ENCODE measurements at places on chromosomes 2 and 18.
A peak's percentile ranks its signal among the peaks of the same experiment; 100 is the strongest.

GRCh38 chr2:239726631-239727181 is 298.4 kb downstream of the NDUFA10 start:
- DNase-seq = no peak

- no peak for DNase-seq
These were observed 89.1 kb upstream of the ITGB6 start for GRCh38 chr2:160289126-160289525.

DNA sequence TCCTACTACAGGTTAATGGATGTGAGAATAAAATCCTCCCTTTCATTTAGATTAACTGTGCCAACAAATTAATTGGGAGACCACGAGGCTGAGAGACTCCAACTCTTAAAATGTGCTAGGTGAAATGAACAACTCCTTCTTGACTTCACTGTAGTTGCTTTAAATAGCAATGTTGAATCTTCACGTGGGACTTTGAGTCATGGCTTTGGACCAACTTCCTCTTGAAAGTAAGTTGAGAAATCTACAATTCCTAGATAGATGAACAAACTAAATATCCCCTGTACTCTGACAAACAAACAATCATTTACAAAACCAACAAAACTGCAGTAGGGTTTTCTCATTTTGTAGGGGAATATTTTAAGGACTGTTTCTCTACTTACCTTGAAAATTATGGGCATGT is 291.9 kb upstream of the SPRED2 start:
- DNase-seq = no peak

GRCh38 chr2:210606001-210606400 is 49.6 kb downstream of the CPS1 start:
- DNase-seq = no peak

DNA sequence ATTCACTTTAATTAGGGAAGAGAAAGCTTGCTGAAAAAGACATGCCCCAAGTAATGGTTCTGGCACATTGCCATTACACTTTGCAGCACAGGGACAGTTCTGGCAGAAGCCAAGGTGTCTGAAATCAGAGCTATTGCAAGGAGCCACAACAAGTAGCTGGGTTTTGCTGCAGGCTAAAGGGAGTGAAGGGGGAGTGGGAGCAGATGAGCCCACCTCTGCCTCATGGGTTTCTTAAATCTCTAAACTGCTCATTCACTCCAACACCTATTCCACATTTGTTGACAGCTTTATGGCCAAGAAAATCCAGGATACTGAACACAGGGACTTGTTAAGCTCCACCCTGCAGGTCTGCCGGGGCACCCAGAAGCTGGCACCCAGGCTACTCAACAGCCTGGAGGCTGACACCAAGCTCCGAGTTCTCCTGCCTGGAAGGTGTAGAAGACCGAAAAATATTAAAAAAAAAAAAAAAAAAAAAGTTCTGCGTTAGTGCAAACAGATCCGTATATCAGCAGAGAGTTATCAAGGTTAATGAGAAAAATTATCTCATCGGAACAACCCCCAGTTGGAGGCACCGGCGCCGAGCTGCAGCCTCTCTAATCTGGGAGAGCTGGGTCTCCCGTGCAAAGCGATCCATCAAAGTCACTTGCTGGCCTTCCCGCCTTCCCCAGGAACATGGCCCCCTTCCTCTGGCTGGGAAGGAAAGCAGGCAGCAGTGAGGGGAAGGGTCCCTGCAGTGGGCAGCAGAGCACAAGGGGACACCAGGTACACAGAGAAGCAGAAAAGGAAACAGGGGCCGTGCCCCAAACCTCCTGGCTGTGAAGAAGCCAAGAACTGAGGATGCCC is 123.7 kb downstream of the HNMT start:
- DNase-seq = peak; percentile 10

- no peak for DNase-seq
These were observed 749.4 kb downstream of the SOCS6 start for GRCh38 chr18:71038196-71038595.

DNA sequence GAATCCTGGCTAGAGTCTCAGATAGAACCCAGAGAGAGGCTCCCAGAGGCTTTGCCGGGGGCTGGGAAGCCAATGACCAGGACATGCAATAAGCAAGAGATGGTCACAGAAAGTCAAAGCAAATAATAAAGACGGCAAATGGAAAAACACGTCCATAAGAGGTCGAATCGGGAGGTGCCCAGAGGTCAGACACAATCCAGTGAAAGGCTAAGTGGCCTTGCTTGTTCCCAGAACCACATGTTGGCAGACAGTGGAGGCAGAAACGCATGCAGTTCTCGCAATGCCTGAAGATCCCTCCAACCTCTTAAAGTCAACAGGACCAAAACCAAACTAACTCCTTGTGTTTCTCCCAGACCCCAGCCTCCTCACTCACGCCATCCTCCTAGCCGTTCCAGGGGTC is 3.0 kb downstream of the CYB5A start:
- DNase-seq = no peak

GRCh38 chr18:45166836-45167551 is 448.3 kb upstream of the SLC14A2 start:
- DNase-seq = no peak

GRCh38 chr2:230770804-230771203 is 58.2 kb downstream of the CAB39 start:
- DNase-seq = no peak

GRCh38 chr18:57629422-57629821 is 7.8 kb upstream of the NARS1 start:
- no peak for DNase-seq

DNA sequence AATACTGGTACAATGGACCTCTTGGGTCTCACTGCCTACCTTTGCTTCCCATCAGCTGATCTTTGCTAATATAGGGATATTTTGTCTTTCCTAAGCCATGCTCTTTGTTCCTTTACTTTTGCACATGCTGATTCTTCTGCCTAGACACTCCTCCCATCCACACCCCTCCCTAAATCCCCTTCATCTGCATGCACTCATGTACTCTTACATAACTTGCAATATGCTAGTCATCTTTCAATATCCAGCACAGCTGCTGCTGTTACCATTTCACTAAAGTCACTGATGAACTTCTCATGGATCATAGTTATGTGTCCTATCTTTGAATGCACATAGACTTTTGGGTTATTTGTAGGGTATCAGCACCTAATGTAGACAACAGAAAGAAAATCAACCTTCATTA is 18.5 kb upstream of the DTNA start:
- no peak for DNase-seq

GRCh38 chr2:170123593-170123992 is 54.4 kb upstream of the MYO3B start:
- DNase-seq = no peak

GRCh38 chr2:51011254-51011653 is 20.7 kb downstream of the NRXN1 start:
- DNase-seq = no peak

DNA sequence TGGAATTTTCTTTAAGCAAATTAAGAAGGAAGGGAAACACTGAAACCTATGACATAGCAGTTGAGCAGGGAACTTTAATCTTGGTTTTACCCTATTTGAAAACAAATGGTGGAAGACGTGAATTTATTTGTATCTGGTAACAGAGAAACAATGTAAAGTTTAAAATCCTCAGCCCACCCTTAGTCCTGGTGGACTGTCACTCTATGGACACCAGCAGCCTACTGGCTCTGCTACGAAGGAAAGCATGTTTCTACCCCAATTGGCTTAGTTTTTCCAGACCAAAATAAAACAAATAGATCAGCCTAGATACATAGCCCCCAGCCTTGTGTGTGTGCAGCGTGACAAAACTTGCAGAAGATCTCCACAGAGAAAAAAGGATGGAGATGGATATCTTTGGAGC is 7.4 kb downstream of the ZEB2 start:
- no peak for DNase-seq

DNA sequence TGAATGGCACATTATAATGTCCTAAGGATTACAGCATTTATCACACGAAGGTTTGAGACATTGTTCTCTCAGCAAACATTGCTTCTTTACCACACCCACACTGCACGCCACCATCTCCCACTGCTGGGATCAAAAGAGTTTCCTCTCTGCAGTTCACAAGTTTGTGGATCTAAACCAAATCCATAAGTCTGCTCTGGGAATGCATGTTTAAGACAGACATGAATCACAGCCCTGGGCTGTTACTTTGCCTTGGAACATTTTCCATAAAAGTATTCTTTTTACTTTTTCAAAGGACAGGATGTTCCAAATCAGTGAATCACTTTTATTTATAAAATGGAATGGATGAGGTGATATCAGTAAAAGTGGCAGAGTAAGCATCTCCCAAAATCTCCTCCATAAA is 36.1 kb downstream of the STPG4 start:
- DNase-seq = no peak

DNA sequence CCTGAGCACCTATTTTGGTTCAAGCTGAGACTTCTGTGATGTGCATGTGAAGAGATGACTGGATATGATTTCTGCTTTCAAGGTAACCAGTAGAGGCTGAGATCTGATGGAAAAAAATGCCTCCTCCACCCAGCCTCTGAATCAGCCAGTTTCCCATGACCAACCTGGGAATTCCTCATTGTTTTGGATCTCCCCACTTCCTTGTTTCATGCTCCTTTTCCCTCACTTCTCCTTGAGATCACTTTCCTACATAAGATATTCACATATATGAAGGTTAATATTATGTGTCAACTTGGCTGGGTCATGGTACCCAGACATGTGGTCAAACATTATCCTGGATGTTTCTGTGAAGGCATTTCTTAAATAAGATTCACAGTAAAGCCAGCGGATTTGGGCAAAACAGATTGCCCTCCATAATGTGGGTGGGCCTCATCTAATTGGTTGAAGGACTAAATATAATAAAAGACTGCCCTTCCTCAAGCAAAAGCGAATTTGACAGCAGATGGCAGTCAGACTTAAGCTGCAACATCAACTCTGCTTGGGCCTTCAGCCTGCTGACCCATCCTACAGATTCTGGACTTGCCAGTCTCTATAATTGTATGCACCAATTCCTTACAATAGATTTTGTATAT is 379.4 kb downstream of the TNS1 start:
- DNase-seq = no peak

- no peak for DNase-seq
These were observed 1552.9 kb upstream of the SLC39A10 start for GRCh38 chr2:194103941-194104659.

GRCh38 chr18:69995774-69996173 is 48.1 kb upstream of the CD226 start:
- no peak for DNase-seq

DNA sequence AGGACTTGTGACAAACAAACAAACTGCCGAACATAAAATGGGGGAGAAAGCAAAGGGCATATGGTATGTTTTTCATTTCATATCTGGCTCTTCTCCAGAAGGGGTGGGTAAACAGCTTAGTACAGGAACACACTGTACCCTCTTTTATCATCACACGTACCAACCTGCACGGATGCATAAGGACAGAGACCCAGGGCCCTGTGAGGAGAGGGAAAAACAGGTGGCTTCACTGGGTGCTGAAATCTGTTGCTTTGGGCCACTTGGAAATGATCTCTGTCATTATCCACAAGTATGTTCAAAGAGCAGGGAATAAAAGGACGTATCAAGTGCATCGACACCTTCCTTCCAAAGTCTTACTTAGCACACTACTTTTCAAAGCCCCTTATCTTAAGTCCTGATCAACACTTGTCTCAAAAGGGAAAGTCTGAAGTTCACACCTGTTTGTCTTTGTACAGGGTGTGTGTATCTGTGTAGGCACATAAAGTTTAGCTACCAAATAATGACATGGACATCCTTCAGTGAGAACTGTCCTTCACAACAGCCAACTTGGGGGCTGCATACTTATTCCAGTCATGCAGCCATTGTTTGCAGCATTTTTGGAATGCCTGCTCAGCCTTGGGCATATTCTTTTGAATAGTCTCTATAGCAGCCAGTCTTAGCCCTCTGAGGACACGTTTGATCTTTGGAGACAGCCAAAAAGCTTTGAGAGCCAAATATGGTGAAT is 60.6 kb downstream of the IRS1 start:
- DNase-seq = no peak

DNA sequence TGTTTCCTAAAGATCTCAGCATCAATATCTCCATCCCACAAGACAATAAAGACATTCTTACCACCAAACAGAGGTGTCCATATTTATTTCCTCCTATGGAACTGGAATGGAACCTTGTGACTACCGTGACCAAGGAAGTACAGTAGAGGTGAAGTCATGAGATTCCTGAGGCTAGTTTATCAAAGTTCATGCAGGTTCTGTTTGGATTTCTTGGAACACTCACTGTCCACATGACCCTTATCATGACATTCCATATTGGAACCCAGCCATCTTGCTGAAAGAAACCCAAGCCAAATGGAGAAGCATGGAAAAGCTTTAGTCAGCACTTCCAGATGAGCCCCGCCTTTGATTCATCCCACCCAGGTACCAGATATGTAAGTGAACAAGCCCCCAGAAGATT is 516.0 kb upstream of the POU3F3 start:
- no peak for DNase-seq

DNA sequence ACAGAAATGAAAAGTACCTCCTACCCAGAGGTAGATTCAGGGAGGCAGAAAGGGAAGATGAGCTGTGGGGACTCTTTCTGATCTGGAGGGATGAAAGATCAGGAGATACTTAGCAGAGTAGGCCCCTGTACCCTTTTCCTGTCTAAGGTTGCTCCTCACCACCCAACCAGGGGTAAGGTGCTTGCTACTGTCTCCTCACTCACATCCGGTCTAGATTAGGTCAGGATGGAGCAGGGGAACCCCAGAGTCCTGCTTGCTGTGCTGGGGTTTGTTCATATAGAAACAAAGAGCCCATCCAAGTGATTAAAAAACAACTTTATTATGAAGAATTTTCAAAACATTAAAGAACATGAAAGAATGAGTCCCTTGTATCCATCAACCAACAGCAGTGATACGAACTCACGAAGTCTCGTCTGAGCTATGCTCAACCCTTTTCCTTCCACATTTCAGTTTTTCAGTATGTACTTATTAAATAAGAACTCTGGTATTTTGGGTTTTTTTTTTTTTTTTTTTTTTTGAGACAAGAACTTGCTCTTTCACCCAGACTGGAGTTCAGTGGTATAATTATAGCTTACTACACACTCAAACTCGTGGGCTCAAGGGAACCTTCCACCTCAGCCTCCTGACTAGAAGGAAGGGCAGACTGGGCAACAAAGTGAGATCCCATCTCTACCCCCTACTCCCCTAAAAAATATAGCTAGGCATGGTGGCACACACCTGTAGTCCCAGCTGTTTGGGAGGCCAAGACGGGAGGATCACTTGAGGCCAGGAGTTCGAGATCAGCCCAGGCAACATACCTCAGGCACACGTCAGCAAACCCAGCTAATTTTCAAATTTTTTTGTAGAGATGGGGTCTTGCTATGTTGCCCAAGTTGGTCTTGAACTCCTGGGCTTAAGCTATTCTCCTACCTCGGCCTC is 28.5 kb upstream of the MCFD2 start:
- DNase-seq = no peak

Measured in right renal pelvis (tissue), 4 donors.